M059J (cell line): ENCODE measurements at places on chromosomes 5 and 9.

- DNase-seq: no peak
These were observed 180.4 kb upstream of the PPP1R26 start for GRCh38 chr9:135299239-135299590.

DNA sequence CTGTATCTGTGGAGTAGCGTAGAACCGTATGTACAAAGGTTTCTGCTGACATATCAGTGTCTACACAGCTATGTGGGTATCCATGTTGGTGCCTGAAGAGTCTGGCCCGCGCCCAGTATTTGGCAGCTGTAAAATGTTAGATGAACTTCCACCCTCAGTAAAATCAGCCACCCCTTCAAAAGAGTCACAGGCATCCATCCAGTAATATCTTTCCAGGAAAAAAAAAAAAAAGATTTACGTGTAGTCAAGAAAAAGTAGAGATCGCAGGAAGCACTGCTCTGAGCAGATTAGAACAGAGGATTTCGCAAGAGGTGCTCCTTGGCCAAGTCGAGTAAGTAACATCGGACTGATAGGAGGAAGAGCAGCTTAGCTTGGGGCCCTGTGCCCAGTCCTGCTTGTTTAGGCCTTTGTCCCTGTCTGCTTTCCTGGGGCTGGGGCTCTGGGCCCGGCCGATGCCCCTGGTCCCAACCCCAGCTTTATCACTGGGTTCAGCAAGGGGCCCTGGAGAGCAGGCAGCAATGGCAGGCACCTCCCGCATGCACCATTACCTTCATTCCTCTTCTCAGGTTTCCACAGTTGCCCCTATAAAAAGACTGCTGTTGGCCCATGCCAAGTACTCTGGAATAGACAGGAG lies 21.2 kb downstream of the DAPK1 start:
- no peak for DNase-seq

GRCh38 chr5:172548981-172549687 lies 91.9 kb upstream of the NEURL1B start:
- DNase-seq: no peak

DNA sequence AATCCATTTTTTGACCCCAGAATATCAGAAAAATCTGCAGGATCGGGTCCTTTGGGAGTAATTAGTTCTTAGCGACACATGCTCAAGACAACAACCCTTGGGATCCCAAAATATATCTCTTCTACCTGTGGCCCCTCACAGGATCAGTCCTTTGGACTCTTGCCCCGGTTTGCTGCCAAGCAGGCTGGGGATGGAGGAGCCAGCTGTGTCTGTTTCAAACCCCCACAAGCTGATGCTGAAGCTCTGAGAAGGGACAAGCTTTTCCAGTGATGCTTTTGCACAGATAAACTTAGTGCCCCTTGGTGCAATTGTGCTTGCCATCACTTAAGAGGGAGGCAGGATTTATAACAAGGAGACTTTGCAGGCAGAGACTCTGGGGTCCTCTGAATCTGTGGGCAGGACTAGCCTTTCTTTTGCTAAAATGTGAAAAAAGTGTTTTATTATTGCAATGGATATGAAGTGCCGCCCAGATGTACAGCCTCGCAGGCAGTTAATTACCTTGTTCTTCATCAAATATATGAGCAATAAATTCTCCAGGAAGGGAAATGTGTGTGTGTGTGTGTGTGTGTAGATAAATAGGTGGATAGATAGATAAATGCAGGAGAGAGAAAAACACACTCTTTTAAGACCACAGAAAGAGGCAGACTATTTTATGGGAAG lies 9.6 kb upstream of the LHX2 start:
- DNase-seq: no peak

GRCh38 chr5:172171118-172171517 lies 16.9 kb downstream of the STK10 start:
- no peak for DNase-seq

GRCh38 chr5:171562822-171563221 lies 143.4 kb downstream of the FGF18 start:
- peak; percentile 20 for DNase-seq

DNA sequence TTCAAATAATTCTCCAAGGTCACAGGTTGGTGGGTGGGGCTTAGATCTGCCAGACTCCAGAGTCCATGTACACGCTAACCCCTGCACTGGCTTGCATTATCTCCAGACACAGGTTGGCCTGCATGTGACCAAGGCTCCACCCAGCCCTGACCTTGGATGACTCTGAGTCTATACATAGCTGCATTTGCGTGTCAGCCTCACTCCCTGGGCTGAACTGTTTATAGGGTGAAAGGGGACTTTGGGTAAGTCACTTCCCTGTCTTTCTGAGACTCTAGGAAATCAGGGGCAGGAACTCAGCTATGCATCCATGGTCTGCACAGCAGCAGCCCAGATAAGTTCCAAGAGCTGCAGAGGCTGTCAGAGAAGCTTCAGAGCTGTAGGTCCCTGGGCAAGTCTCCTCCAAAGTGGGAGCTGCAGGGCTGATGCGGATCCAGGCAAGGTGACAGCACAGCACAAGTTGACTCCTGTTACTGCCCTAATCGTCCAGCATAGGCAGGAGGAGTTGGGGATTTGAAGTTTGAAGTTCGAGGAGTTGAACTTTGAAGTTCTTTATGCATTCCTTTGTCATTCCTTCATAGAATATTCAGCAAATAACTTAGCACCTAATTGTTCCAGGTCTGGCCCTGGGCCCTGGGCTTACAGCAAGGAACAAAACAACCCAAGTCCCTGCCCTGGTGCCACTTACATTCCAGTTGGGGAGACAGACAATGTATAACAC lies 53.4 kb downstream of the SLC22A5 start:
- DNase-seq: peak; percentile 58

- DNase-seq: no peak
These were observed 130.9 kb downstream of the SNCAIP start for GRCh38 chr5:122442938-122443337.

GRCh38 chr9:131347376-131348020 lies 46.4 kb upstream of the PRRC2B start:
- DNase-seq: no peak

DNA sequence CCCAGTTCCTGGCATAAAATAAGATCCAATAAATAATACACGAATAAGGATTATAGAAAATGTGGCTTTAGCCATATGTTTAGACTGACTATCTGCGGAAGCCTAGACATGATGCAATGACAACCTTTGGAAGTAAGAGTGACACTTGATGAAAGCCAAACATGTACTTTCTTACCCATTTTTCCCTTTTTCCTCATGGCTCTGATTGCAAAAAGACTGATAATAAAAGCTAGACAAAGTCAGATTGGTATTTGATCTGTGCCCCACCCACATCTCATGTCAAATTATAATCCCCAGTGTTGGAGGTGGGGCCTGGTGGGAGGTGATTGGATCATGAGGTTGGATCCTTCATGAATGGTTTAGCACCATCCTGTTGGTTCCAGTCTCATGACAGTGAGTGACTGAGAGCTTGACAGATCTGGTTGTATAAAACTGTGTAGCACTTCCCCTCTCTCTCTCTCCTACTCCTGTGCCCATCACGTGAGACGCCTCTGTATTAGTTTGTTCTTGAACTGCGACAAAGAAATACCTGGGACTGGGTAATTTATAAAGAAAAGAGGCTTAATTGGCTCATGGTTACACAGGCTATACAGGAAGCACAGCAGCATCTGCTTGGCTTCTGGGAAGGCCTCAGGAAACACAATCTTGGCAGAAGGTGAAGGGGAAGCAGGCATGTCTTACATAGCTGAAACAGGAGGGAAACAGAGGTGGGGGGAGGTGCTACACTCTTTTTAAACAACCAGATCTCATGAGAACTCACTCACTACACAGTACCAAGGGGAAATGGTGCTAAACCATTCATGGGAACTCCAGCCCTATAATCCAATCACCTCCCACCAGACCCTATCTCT lies 243.4 kb upstream of the PIK3R1 start:
- DNase-seq: no peak
